ENCODE measurements at places on chromosomes 3 and 15.

- DNase-seq = peak; percentile 62
Measured at GRCh38 chr15:91852741-91853510, 582 bp upstream of the SLCO3A1 start.

DNA sequence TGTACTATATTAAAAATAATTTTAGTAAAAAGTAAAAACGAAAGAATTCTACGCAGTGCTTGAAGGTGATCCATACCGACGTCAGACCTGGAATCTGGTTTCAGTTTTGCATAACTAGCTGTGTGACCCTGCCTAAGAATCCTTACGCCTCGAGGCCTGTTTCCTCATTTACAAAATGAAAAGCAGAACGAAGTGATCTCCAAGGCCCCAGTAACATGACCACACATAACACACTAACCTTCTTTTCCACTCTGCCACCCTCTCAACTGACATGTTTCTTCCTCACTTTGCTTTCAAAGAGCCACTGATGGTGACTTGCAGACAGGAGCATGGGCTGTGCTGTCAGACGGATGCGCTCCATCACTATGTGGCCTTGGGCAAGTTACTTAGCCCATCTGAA lies 4.8 kb downstream of the MESD start:
- no peak for DNase-seq

- DNase-seq = no peak
Measured at GRCh38 chr3:9079676-9080075, 116.4 kb upstream of the RAD18 start.

- no peak for DNase-seq
Measured at GRCh38 chr3:37787153-37787867, 74.4 kb upstream of the CTDSPL start.

- no peak for DNase-seq
Measured at GRCh38 chr3:106963442-106963841, 413.8 kb upstream of the CCDC54 start.

DNA sequence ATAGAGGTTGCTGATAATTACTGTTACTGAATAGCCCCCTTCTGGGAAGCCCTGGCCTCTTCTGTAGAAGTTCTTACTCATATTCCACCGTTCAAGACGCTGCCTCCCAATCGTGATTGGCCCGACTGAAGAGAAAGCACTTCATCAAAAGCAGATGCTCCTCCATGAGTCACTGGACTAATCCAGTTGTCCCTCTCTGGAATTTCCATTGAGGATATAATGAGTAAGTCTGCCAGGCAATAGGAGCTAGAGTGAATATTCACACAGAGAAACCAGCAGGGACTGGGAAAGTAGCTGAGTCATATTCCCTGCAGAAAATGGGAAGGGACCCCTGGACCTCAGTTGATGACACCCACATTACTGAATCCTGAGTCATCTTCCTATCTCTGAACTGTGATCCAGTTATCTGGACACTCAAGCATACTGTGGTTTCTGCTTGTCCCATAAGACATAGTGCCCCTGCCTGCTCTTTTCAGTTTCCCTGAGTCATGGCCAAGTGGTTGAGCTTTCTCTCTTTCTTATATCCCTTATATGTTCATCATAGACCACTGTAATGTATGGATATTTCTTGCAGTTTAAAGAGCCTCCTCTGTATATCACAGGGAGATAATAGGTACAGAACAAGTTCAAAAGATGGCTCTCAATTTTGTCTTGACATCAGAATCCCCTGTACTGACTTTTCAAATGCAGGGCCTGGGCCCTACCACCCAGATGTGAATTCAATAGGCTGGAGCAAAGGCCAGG lies 151.2 kb upstream of the CDIN1 start:
- no peak for DNase-seq

- DNase-seq = no peak
Measured at GRCh38 chr3:95894820-95895219, 919.6 kb upstream of the EPHA6 start.

GRCh38 chr15:29968099-29968894 lies 114.5 kb upstream of the GOLGA8J start:
- no peak for DNase-seq

- no peak for DNase-seq
Measured at GRCh38 chr3:116920826-116921610, 211.4 kb downstream of the TUSC7 start.

- DNase-seq = no peak
Measured at GRCh38 chr15:79887054-79887930, 9.5 kb downstream of the MTHFS start.

GRCh38 chr15:96316953-96317629 lies 13.4 kb upstream of the NR2F2 start:
- no peak for DNase-seq

- no peak for DNase-seq
Measured at GRCh38 chr3:110343376-110343775, 728.2 kb upstream of the NECTIN3 start.

DNA sequence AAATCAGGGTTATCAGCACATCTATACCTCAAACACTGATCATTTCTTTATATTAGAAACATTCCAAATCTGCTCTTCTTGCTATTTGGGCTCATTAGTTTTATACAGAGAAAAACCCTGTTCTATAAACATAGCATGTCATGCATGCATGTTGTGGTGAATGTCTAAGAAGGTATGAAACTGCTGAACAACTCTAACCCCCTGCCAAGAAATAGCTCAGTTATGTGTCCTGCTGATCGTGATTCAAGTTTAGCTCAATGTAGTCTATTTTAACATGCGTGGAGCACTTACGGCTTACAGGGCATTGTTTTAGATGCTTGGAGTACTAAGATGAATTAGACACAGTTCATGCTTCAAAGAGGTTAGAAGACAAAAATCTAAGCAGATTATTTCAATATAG lies 35.8 kb downstream of the MYH15 start:
- DNase-seq = no peak

DNA sequence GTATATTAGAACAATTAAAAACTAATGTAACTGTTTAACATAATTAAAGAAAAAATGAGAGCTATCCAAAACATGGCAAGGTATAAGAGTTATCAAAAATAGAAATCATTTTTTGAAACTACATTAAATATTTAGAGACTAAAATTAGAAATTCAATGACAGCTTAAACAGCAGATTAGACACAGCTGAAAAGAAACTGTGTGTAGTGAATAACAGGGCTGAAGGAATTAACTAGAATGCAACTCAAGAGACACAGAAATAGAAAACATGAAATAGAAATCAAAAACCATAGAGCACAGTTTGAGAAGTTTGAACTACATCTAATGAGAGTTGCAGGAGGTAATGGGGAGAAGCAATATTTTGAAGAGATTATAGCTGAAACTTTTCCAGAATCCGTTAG lies 59.9 kb upstream of the FBN1 start:
- no peak for DNase-seq

GRCh38 chr15:61155741-61156700 lies 73.1 kb downstream of the RORA start:
- DNase-seq = no peak

GRCh38 chr15:69535101-69535638 lies 82.6 kb downstream of the RPLP1 start:
- no peak for DNase-seq

DNA sequence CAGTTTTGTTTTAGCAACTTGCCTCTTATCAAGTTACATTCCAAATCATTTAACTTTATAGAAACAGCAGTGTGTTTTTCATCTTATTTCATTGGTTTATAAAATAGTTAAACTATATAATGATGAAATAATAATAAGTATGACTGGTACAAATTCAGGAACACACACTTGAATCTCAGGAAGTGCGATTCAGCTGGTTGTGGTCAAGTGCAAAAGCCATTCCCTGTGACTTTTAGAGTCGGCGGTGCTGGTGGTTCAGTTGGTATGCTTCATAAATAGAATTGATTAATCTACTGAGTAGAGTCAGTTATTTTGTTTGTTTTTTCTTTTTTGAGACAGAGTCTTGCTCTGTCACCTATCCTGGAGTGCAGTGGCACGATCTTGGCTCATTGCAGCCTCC lies 22.7 kb downstream of the SACM1L start:
- DNase-seq = no peak

GRCh38 chr3:144859161-144859560 lies 887.5 kb downstream of the DIPK2A start:
- no peak for DNase-seq

- no peak for DNase-seq
Measured at GRCh38 chr15:89408372-89409183, 74.0 kb upstream of the POLG start.

DNA sequence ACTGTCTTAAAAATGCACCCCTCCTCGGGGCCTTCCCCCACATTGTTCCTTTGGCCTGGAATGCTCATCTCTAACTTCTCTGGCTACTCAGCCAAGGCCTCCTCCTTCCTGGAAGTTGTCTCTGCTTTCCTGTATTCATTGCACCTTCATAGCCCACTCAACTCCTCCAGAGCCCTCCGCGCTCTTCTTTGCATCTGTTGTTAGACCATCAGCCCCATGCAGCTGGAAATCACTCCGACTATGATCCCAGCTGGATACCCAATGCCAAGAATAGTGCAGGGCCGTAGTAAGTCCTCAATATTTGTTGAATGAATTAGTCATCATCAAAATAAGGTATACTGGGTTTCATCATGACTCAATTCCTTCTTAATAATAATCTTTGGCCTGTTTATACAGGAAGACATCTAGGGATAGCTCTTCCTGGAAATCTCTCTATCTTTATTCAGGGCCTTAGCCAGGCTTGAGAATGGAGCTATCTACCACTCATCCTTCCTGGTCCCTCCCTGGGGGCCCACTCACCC lies 112.7 kb downstream of the SYNPR start:
- no peak for DNase-seq

DNA sequence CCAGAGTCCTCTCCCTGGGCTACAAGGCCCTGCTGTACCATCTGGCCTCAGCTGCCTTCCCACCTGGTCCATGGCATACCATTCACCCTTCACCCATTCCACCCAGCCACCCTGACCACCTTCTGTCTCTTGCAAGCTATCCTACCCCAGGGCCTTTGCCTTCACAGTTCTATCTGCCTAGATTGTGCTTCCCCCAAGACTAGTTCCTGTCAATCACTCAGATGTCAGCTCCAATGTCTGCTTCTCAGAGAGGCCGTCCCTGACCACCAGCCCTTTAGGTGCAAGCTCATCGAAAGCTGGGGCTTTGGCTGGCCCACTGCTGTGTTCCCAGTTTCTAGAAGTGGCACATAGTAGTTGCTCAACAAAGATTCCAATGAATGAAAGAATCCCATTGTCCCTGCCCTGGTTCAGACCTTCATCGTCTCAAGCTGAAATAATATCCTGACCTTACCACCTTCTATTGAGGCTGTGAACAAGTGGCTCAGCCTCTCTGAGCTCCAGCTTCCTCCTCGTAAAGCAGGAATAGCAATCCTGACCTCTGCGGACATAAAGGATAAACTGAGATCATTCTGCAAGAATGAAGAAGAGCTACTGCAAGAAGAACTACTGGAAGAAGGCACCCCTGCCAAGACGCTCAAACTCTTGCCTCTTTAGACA lies 15.8 kb downstream of the EFCAB12 start:
- DNase-seq = no peak

- no peak for DNase-seq
Measured at GRCh38 chr15:50350621-50351020, 4.4 kb downstream of the GABPB1 start.

DNA sequence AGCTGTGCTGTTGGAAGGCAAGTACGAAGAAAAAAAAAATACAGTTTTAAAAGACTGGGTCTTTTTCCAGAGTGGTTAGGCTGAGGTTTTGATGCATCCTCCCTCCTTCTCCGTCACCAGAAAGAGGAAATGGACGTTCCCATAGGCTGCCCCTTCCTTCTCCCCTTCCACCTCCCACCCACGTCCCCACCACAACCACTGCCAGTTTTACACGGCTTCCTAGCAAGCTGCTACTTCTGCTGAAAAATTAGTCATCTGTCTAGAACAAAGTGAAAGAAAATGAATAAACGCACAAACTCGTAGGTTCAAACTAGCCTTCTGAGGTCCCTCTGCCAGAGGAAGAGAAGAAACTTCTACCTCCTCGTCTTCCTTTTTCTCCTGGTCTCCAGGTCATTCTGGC lies 71.6 kb upstream of the RPL35A start:
- peak; percentile 81 for DNase-seq

- no peak for DNase-seq
Measured at GRCh38 chr3:74067296-74067695, 442.6 kb upstream of the PDZRN3 start.

- DNase-seq = peak; percentile 38
Measured at GRCh38 chr15:82663186-82663600, 16.0 kb upstream of the CPEB1 start.

- no peak for DNase-seq
Measured at GRCh38 chr3:175672119-175672689, 813.1 kb downstream of the NAALADL2 start.

GRCh38 chr3:151964743-151965142 lies 91.3 kb downstream of the SUCNR1 start:
- no peak for DNase-seq

- no peak for DNase-seq
Measured at GRCh38 chr3:194100856-194101390, 35.0 kb upstream of the HES1 start.

DNA sequence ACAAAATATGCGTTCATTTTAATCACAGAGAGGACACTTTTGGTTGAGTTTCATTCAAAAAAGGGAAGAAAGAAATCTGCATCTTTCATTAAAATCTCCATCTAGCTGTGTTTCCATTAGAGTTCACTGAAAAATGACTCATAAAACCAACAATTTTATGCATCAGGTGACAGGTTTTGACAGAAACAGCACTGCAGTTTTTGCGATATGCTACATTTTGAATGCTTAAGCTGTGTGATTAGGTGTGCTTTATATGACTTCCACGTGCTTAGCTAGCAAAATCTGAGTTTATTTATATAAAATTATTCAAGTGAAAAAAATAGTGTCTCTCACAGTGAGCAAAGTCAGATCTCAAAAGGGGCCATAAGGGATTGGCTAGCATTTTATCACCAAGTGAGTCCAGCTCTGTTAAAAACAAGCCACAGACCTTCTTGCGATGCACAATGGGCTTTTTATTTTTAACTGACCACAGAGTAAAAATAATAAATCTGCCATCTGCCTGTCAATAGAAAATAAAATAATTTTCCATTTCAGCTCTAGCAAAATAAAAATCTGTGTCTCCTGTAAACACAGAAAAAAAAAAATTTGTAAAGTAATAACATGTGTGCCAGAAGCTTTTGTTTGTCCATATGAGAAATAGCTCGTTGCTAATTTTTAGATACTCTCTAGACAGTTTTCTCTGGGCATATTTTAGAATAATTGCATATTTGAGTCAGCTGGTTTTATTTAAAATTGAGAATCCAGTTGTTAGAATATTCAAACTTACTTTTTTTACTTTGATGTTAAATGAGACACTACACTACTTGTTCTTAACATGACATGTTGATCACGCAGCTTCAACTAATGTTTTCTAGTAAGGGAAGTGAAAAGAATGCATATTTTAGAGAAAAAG lies 409.8 kb downstream of the ROBO2 start:
- no peak for DNase-seq

DNA sequence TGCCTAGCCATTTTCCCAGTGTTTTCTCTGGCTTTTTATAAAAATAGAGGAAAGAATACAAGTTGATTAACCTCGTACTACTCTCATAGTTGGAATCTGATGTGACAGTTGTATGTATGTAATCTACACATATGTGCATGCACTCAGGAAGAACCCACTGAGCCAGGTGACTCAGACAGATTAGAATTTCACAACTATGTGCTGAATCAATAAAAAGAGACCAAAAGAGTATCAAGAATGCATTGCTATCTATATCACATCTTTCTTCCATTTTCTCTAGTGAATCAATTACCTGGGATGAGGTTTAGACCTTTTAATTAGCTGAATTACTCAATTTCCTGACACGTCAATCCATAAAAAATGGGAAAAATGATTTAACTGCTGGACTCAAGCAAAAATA lies 319.3 kb upstream of the ATP10A start:
- no peak for DNase-seq

Data from stimulated activated CD4-positive, alpha-beta T cell treated with anti-CD3 and anti-CD28 coated beads, Interleukin-1b, Interleukin-23, amount 100 ng/mL, for 48 hours (primary cell).